IPS-NIHi11 (cell line): ENCODE measurements at places on chromosomes 7 and 10.

GRCh38 chr10:43225004-43225786 lies 41.7 kb downstream of the RASGEF1A start:
- DNase-seq: no peak

GRCh38 chr7:17152721-17153120 lies 145.7 kb upstream of the AHR start:
- no peak for DNase-seq

DNA sequence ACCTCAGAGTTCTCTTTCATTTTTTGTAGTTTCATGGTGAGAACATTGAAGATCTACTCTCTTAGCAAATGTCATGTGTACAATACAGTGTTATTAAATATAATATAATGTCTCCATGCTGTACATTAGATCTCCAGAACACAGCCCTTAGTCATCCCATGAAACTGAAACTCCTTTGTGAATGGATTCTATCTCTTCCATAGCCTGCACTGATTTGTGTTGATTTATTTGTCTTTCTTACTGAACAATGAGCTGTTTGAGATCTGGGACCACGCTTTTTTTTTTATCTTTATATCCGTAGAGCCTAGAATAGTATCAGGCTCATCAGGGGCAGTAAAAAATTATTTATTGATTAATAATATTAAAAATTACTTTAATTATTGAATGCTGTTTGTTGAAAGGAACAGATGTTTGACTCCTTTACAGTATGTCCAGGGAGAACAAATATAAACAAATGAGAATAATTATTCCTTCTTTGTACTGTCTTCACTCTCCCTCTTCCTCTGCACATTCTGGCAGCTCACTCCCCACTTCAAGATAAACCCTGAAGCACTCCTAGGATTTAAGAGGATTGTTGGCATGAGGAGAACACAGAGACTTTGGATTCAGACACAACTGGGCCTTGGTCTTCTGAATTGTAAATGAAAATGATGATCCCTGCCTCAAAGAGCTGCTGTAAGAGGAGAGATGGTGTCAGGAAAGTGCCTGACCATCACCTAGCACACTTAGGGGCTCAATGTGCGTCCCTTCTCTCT lies 81.6 kb upstream of the MSRB2 start:
- no peak for DNase-seq

DNA sequence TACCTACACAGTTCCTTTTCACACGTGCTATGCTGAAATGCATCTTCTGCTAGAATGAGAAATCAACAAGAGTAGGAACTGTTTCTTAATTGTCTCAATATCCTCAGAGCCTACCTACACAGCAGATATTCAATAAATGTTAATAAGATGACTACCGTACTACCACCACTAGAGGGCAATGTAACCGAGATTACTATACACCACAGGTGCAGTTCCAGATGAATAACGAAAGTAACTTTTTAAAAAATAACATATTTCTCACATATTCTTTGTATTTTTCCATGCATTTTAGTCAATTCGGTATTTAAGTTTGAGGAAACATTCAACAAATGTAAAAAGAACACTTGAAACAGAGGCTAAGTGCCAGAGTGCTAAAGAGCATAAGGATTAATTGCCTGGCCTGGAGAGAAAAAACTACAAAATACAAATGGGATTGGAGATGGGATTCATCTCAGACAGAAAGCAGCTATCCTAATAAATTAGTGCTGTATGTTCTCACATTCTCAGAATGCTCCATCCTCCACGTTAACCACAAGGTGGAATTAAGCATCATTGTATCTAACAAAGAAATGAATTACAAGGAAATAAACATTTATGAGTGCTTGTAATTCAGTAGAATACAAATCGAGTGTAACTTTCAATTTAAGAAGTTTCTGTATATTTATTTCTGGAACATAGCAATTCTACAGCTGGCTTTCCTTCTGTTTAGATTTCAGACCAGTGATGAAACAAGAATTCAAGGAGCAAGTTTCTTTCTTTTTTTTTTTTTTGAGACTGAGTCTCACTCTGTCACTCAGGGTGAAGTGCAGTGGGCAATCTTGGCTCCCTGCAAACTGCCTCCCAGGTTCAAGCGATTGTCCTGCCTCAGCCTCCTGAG lies 20.3 kb upstream of the HECTD2 start:
- peak; percentile 41 for DNase-seq

- DNase-seq: no peak
Observed at GRCh38 chr7:134462337-134462925, 3.5 kb upstream of the AKR1B1 start.

GRCh38 chr10:27481486-27481885 lies 22.6 kb upstream of the RAB18 start:
- no peak for DNase-seq

- DNase-seq: no peak
Observed at GRCh38 chr10:88783724-88784123, 18.8 kb upstream of the LIPM start.

- peak; percentile 29 for DNase-seq
Observed at GRCh38 chr10:29142516-29143314, 146.2 kb upstream of the LYZL1 start.

- DNase-seq: no peak
Observed at GRCh38 chr7:107891636-107892366, 818 bp downstream of the DLD start.

- DNase-seq: no peak
Observed at GRCh38 chr10:42697926-42698325, 59.6 kb upstream of the ZNF33B start.

GRCh38 chr10:50623663-50624412 lies at the start of gene SGMS1:
Gene SGMS1, minus strand, starts transcription at chr10:50623956. Its CDS starts 279,842 bp downstream, at chr10:50344114.
- DNase-seq: peak; percentile 91

- no peak for DNase-seq
Observed at GRCh38 chr7:569071-569855, 49.6 kb upstream of the PDGFA start.

- no peak for DNase-seq
Observed at GRCh38 chr7:136523571-136523970, 344.9 kb upstream of the CHRM2 start.

DNA sequence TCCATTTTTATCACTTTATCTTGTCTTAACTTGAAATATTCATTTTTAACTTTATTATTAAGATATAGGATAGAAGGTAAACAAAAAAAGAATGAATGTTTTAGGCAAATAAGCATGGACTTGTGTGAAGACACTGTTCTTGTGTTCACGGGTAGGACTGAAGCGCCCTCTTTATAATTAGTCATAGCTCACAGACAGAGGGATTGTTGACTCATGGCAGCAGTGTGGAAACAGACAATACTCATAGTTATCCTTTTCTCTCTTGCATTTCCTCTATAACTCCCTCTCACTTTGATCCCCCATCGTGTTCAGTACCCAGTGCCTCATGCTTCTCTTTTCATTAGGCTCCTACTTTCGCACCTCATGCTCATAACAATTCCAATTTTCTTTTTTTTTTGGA lies 731.8 kb downstream of the PHTF2 start:
- no peak for DNase-seq

DNA sequence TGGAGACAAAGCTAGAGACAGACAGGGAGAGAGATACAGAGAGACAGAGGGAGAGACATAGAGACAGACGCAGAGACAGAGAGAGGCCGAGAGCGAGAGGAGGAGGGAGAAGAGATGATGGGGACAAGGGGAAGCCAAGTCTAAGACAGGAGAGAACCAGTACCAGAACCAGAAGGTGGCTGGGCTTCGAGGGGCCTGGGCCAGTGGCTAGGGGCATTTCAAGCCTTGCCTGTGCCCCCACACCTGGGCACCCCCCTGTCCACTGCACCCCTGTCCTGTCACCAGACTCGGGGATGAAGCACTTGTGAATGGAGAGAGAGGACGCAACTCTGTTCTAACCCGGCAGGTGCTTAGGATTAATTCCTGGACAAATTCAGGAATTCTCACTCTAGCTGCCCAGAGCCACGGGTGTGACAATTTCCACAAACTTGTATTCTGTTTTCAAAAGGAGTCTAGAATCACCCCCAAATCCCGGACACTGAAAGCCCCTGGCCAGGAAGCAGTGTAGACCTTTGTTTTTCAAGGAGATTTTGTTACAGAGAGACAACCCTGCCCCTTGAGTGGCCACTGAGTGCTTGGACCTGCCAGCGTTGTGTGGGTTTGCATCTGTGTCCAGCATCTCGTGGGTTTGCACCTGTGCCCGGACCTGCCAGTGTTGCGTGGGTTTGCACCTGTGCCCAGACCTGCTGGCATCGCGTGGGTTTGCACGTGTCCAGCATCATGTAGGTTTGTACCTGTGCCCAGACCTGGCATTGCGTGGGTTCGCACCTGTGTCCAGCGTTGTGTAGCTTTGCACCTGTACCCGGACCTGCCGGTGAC lies 157.3 kb downstream of the WDR37 start:
- DNase-seq: no peak

DNA sequence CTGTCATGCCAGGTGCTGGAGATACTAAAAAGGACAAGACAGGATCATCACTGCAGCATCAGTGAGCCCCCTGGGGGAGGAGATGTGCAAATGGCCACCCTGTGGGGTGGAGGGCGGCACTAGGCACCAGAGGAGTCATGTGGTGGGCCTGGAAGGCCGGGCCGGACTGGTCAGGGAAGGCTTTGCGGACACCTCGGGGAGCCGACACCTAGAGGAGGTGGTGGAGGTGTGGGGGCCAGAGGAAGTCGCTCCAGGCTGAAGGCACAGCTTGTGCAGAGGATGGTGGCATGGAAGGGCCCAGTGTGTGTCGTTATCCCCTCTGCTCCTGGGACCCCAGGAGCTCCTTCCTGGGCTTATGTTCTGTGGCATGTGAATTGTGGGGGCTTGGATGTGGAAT lies 437.7 kb downstream of the RPS24 start:
- no peak for DNase-seq

DNA sequence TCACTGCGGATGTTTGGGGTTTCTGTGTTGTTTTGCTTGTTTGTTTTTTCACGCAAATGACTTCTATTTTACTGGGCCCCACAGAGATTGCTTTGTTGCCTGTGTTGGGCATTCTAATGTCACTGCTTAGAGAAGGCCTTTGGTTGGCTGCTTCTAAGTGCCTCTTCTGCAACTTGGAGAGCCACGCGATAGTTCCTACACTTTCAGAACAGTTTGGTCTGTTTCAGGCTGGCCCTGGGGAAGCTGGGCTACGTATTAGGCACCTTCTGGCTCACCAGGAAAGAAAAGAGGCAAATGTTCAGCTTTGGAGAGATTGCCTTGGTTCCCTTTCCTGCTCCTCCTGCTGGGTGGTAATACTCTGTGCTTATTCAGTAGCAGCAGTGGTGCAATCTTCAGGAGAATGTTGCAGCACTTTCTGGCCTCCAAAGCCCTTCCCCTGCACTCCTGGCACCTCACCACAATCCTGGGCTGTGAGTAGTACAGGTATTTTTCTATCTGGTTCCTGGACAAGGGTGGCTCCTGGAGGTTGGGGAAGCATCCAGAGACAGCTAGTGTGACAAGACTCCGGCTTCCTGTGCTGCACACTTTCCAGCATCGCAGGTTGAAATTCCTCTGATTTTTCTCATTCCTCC lies 1.2 kb downstream of the ANTXRL start:
- DNase-seq: no peak

- DNase-seq: peak; percentile 61
Observed at GRCh38 chr10:3482200-3482993, 302.6 kb downstream of the KLF6 start.

DNA sequence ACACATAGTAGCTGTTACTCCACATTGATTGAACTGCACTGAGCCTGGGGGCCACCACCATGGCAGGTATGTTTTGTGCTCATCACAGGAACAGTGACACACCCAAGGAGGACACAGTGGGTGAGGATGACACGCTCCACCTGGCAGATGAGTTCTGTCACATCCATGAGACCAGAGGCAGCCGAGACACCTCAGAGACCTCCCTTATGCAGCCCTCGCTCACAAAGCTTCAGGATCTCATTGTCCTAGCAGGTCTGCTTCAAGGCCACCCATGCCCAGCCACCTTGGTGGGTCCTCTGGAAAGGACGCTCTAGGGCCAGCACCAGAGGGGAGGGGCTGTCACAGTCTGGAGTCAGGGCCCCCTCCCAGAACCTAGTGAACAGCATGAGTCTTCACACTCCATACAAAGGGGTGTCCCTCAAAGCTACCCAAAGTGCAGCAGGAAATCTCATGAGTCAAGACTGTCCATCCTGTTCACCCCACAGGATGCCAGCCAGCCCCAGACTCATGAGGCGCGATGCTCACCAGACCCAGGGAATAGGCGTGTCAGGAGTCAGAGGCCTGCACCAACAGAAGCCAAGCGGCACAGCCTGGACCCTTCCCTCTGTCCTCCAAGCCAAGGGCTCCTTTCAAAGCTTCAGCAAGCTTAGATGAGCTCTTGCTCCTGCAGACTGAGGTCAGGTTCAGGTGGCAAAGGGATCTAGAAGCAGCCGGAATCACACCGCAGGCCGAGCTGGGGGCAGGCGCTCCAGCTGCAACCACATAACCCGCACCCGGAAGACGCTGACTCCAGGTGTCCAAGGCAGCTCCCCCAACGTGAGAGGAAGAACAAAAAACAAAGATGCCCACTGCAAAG lies 9.6 kb downstream of the FAM53B start:
- no peak for DNase-seq

DNA sequence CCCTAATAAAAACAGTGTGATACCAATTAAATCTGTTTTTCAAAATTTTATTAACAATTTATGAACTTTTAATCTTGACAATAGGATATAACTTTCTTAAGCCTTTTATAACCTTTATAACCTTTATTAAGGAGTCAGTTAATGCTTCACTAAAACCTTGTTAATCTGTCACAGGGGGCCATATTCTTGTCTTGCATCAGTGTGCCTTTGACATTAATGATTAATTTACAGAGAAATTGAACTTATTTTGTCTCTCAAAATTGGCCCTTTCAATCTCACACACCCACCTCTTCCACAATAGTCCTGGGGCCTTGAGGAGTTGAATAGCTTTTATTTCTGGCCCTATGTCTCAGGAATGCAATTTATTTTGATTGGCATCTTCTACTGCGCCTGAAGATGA lies 68.5 kb downstream of the AKR1C4 start:
- DNase-seq: no peak

GRCh38 chr10:90884431-90884830 lies 12.7 kb downstream of the RPP30 start:
- no peak for DNase-seq

DNA sequence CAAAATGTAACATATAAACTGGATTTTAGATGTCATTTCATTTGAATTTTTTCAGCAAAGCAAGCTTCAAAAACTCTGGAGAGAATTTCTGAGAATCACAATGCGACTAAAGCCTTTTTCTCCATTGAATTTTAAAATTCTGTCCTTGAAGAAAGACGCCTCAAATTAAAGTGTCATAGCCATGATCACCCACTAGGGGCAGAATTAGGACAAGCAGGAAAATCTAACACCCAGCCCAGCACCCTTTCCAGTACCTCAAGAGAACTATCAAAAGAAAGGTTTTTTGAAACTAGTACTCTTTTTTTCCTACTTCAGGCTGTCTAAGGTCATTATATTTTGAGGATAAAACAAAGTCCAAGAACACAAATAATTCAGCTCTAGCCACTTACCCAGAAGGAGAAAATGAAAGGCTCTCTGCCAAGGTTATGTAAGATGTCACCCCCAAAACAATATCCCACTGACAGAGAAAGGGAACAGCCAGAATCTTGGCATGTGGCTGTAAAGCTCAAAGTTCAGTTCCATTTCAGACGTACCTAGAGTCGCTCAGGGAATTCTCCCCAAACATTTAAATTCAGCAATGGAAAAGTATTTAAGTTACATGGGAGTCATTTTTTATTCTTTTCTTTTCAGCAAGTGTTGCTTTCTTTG lies 299.4 kb downstream of the SNX13 start:
- peak; percentile 57 for DNase-seq

GRCh38 chr10:94450782-94451181 lies 48.4 kb downstream of the TBC1D12 start:
- DNase-seq: no peak
